ENCODE measurements at places on chromosomes 2 and 18. TPM values are rescaled to one million over a fixed set of nuclear protein-coding genes. Genes with fewer than 3 reads are reported as not detected.

GRCh38 chr2:54589038-54589339 lies 132.9 kb downstream of the SPTBN1 start:
- peaks cover 11% of the 10 kb centered on the region for H3K36me3 ChIP-seq
- H3K4me1 ChIP-seq: peaks cover 40% of the 10 kb centered on the region
- DNase-seq: no peak
- H3K27me3 ChIP-seq: no peaks in the 10 kb centered on the region

DNA sequence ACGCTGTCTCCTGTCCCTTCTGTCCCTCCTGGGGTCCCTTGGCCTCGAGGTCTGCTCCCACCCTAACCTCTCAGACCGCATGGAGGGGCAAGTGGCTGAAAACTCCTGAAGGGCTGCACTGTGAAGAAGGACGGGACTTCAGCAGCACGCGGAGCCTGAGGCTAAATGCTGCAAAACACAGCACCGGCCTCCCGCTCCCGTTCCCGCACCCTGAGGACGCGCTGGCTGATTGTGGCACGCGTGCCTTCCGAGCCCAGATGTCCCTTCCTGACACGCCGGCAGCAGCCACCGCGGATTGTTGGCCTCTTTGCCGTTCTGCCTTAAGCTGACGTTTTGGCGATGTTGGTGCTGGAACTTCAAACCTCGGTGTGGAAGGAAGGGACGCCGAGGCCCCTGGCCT lies 125.9 kb upstream of the CTDP1 start:
- no peak for DNase-seq
- H3K4me3 ChIP-seq: no peak overlapping the region
- H3K27ac ChIP-seq: no peak overlapping the region
- peaks cover 8% of the 10 kb centered on the region for H3K27me3 ChIP-seq
- no peaks in the 10 kb centered on the region for H3K36me3 ChIP-seq

TTN gene
- 27.5 TPM for total RNA-seq

- H3K36me3 ChIP-seq: no peaks in the 10 kb centered on the region
- DNase-seq: no peak
- H3K4me3 ChIP-seq: no peak overlapping the region
- no peaks in the 10 kb centered on the region for H3K27me3 ChIP-seq
- no peak overlapping the region for H3K27ac ChIP-seq
These were observed 134.9 kb upstream of the CHAC2 start for GRCh38 chr2:53632714-53633113.

DNA sequence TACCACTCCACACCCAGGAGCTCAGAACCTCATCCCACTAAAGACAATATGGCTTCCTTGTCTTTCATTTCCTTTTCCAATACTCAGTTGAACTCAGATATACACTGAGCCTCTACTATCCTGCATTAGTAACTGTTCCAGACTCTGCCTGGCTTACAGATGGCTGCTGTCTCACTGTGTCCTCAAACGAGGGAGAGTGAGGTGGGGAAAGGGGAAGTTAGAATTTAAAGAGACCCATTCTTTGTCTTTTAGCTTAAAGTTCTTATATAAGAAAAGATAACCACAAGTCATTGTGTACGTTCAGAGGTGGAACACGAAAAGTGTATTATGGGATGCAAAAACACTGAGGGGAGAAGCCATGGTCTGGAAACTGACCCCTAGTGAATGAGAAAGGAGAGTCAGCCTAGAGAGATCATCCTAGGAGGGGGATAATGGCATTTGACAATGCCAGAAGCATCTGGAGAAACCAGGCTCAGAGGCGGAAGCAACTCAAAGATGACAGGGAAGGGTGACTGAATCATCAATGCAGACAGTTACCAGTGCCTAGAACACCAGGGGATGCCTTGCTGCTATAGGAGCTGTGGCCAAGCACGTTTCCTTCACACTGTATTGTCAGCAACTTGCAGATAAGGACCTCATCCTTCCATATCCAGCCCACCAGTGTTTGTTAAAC lies 170.7 kb downstream of the CYRIA start:
- H3K4me3 ChIP-seq: no peak overlapping the region
- no peaks in the 10 kb centered on the region for H3K36me3 ChIP-seq
- no peak for DNase-seq
- H3K27ac ChIP-seq: no peak overlapping the region
- H3K27me3 ChIP-seq: no peaks in the 10 kb centered on the region

SAG gene
- not detected for total RNA-seq
